Pancreas (tissue), 10 donors: ENCODE measurements at places on chromosomes 4 and X. TPM values are rescaled to one million over a fixed set of nuclear protein-coding genes. Genes with fewer than 3 reads are reported as not detected.

GRCh38 chr4:36332023-36332781 lies 50.8 kb downstream of the DTHD1 start:
- DNase-seq: no peak

DNA sequence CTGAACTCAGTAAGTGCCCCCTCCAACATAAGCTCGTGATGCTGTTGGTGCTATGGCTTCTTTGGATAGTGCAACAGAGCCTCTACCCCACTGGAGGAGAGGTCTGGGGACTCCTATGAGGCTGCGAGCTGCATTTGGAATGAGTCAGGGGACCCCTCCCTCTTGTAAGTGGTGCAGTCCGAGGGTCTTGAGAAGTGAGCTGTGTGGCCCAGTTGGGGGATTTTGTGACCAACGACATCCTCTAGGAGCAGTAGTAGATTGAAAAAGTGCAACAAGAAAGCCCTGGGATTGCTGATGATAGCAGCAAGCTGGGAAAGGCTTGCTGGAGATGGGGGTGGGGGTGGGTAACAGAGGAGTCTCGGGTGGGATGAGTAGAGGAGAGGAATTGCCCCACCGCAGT lies 3.1 kb downstream of the FRMPD3 start:
- DNase-seq: no peak

- no peak for DNase-seq
Measured at GRCh38 chr4:152273343-152273742, 262.5 kb downstream of the FBXW7 start.

FATE1 gene
- not detected for total RNA-seq

GRCh38 chrX:8783097-8783713 lies 18.0 kb downstream of the FAM9A start:
- DNase-seq: no peak

DNA sequence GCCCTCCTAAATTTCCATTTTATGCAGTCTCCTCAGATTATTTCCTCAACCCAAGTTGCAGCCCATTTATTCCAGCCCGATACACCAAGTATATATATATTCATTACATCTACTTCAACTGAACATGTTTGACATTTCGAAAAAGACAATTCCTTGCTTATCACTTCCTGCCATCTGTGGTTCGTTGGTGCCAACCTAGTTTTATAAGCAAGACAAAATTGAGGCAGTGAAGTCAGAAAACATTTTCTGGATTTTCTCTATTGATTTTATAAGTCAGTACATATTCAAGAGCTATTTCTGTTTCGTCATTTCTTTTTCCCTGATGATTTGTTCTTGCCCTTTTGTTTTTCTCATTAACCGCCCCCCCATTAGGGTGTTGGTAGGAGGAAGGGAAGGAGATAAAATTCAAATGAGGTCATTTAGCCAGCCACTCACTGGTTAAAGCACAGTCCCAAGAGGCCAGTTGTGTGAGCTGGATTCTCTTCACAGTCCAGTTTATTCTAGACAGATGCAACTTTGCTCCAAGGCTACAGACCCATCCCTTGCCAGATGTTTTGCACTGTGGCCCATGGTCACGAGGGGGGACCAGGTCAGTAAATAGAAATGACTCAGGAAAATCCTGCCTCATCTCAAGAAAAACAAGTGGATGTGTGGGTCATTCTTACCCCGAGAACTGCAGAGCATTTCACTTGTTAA lies 20.3 kb upstream of the VEGFD start:
- DNase-seq: no peak

- DNase-seq: no peak
Measured at GRCh38 chr4:156313497-156313896, 359.8 kb upstream of the CTSO start.

DNA sequence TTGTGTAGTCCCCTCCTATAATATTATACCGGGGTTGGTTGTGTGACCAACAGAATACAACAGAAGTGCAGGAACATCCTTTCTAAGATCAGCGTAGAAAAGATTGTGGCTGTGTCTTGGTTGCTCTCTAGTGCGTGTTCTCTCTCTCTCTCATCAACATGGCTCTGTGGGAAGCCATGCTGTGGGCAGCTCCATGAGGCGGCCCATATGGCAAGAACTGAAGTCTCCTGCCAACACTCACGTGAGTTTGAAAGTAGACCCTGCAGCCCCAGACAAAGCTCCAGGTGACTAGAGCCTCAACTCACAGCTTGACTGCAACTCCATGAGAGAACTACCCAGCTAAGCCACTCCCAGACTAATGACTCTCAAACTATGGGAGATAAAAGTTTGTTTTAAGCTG lies 118.7 kb downstream of the TSPAN5 start:
- DNase-seq: no peak

DNA sequence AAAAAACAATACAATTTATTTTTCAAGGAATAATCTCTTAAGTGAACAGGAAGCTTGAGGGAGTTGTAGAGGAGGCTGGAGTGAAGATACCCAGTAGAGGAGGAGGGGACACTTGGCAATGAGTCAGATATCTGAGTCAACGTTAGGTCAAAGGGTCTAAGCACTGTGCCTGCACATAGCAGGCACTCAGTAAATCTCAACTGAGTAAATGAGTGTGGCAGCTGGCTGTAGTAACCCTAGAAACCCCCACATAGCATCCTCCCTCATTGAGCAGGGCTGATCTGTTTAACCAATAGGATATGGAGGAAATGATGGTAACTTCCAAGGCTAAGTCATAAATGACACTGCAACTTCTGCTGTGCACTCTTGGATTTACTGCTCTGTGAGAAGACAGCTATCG lies 186.0 kb upstream of the FAM241A start:
- DNase-seq: no peak

GRCh38 chr4:10104211-10104990 lies 12.2 kb downstream of the WDR1 start:
- DNase-seq: peak; percentile 29

MAGEA8 gene
- total RNA-seq: not detected

NAT8L gene
- 6.1 TPM for total RNA-seq

RNF212 gene
- 24.8 TPM for total RNA-seq

- no peak for DNase-seq
Measured at GRCh38 chr4:52595001-52595400, 64.1 kb downstream of the USP46 start.

PDLIM5 gene
- total RNA-seq: 55.5 TPM

- no peak for DNase-seq
Measured at GRCh38 chr4:185573651-185574199, 38.4 kb upstream of the PDLIM3 start.

UGT2B17 gene
- total RNA-seq: 0.32 TPM

DDIT4L gene
- 0.31 TPM for total RNA-seq

DNA sequence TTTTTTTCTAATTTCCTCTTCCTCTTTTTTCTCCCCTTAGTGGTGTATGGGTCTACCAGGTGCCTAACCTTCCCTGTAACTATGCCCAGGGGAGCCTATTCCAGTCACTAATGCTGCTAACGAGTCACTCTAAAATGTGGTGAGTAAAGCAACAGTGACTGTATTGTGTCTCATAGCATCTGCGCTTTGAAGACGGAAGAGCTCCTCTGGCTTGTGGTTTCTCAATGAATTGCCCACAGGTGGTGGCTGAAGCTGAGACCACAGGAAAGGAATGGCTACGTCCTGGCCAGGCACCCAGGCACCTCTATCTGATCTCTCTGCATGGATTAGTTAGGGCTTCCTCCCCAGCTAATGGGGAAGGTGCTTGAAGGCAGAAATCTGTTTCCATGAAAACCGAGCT lies 763.5 kb upstream of the FRG1 start:
- no peak for DNase-seq

GRCh38 chrX:41932885-41933284 lies 9.5 kb upstream of the CASK start:
- DNase-seq: no peak

DNA sequence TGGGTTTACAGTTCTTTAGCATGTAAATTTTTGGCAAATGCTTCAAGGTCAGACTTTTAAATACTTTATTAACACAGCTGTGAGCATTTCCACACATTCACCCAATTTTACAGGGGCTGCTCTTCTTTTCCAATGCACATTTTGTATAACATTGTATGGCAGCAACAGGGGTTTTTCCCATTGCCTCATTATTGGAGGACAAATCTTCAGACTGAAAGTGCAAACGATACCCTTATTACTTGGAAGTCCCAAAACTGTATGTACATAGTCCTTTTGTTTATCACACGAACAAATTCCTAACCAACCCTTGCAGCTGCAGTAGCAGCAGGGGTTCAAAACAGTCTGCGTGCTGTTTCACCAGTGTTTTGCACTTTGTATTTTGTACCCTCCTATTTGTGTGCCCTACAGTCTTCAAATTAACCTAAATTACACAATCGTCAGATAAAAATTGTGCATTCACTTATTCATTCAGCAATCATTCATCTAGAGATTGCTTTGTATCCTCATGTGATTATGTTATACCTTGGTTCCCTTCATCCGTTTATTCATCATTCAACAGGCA lies 330.7 kb upstream of the RASGEF1B start:
- DNase-seq: no peak

DNA sequence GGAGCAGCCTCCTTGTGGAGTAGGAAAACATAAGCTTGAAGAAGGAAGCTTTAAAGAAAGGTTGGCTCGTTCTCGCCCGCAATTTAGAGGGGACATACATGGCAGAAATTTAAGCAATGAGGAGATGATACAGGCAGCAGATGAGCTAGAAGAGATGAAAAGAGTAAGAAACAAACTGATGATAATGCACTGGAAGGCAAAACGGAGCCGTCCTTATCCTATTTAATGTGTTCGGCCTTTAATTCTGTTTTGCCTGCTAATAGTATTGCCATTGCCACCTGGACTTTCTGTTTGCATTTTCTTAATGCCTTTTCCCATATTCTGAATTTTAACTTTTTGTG lies 1.4 kb downstream of the TCEAL1 start:
- no peak for DNase-seq

DNA sequence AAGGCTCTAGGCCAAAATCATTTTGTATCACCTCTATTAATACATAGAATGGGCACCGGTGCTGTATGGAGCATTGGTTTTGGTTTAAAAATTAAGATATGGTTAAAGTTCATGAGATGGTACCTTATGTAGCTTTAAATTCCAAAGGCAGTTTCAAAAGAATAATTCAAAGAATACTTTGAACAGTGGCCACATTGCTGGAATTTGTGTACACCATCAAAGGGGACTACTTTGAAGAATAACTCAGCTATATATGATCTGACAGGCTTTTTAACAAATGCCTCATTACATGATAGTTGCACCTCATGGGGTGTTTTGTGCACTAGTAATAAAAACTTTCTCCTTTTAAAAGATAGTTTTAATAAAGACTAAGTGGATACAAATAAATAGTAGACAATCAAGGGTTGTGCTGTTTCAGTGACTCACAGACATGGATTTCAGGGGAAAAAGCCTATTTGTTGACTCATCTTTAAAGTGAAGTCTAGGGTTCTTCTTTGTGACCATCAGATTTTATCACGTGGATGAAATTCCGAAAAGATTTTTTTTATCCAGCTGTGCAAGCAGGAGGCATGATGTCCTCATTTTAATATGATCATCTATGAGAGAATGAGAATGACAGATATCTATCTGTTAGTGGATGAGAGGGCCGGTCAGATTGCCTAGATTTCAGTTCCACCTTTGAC lies 12.8 kb downstream of the MTM1 start:
- DNase-seq: no peak

EVC2 gene
- total RNA-seq: 1.6 TPM

MTNR1A gene
- 1.4 TPM for total RNA-seq

DNA sequence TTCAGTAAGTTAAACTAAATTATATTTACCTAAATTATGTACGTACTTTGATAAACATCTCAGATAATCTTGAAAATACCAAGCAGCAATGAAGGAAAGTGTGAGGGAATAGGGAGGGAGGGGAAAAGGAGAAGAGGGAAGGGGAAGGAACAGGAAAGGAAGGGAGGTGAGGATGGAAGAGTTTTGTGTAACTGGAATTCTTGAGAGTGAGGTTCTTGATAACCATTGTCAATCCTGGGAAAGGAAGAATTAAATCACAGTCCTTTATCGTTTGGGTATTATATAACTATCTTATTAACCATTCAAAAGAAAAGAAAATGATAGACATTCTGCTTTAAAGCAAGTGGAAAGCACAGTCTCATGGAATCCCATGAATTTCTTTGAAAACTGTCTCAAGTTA lies 795.0 kb downstream of the CCSER1 start:
- DNase-seq: no peak

DNA sequence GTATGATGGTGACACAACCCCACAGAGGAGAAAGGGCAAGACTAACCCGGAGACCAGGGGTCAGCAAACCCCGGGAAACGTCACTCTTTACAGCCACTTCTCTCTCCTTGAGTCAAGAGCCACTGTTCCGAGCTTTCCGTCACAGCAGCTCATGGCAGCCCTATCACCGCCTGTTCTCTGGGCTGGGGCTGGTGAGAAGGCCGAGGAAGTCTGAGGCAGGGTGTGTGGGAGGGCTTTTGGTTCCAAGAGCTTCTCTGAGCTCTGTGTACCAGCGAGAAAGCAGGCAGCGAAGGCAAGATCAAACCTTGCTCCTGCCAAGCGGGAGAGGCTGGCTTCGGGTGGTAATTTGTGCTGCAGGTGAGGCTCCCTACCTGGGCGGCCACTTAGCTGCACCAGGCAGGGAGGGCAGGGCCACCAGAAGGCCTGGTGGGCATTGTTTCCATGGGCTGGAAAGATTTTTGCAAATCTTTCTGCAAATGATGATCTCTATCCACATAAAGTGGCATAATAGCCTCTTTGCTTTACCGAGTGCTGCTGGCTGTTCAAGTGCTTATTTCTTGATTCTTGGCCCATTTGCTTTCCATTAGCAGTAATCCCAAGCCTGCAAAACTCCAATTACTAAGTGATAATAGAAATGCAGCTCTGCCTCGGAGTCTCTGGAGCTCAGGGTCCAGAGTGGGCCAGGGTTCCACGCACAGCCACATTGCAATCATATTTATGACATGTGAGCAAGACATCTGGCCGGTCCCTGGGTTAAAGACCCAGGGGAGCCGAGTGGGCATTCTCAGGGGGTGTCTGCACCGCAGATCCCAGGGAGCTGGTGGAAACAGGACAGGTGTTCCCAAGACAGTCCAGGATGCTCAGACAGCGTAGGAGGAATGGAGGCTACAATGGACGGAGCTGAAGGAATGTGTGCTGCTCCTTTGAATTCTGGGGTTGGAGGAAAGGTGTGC lies 41.5 kb downstream of the DCTD start:
- no peak for DNase-seq

DNA sequence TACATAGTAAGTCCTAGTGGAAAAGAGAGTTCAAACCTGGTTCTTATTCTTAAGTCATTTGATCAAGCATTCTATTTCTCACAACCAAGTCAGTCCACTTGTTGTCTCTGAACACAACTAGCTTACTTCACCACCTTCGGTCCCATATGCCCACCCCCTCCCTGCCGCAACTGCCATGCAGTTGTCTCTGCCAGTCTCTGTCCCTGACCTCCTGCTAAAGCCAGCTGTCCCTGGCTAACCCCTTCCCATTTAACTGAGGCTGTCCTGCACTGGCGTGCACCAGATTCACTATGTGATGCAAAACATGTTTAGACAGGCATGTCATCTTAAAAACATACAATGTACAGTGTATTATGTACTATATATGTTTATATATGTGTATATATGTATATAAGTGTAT lies 12.7 kb downstream of the FRAS1 start:
- no peak for DNase-seq

GRCh38 chr4:124191329-124191728 lies 521.2 kb downstream of the ANKRD50 start:
- DNase-seq: no peak

COL25A1 gene
- total RNA-seq: 0.34 TPM

GRCh38 chrX:71302461-71303213 lies 1.1 kb downstream of the ITGB1BP2 start:
- no peak for DNase-seq
